ENCODE measurements at places on chromosomes 2 and 18. TPM values are rescaled to one million over a fixed set of nuclear protein-coding genes. Genes with fewer than 3 reads are reported as not detected.

The DLX1 gene
- not detected for total RNA-seq

The SUCLG1 gene
- 37.9 TPM for total RNA-seq

The TUBA3E gene
- total RNA-seq: not detected

The UGGT1 gene
- 82.3 TPM for total RNA-seq

The RBFA gene
- total RNA-seq: 37.8 TPM

The KIAA2012 gene
- not detected for total RNA-seq

The ABCG8 gene
- total RNA-seq: not detected

The POTEE gene
- total RNA-seq: 0.16 TPM

The ALKAL2 gene
- total RNA-seq: not detected

The BOLL gene
- not detected for total RNA-seq

The CCDC102B gene
- 13.8 TPM for total RNA-seq

The UGP2 gene
- total RNA-seq: 42.3 TPM

The AOX1 gene
- total RNA-seq: 2.7 TPM

The TNFRSF11A gene
- 4.4 TPM for total RNA-seq

The PIGN gene
- 26.2 TPM for total RNA-seq

The ASPRV1 gene
- total RNA-seq: 0.16 TPM

The CHRNG gene
- not detected for total RNA-seq

The PTPRM gene
- total RNA-seq: 118 TPM

The APOB gene
- under 0.01 TPM for total RNA-seq

The CELF4 gene
- total RNA-seq: not detected

The ACP1 gene
- 70.6 TPM for total RNA-seq

The RTTN gene
- 21.3 TPM for total RNA-seq

The FAM237A gene
- total RNA-seq: not detected

The MAB21L4 gene
- total RNA-seq: not detected

The GALNT5 gene
- under 0.01 TPM for total RNA-seq

The RESP18 gene
- not detected for total RNA-seq

The ANKRD23 gene
- total RNA-seq: 1.4 TPM

The GRB14 gene
- 0.32 TPM for total RNA-seq

The C2orf15 gene
- under 0.01 TPM for total RNA-seq

The B3GNT7 gene
- under 0.01 TPM for total RNA-seq

The TRIM43 gene
- total RNA-seq: not detected

The ATOH8 gene
- 31.7 TPM for total RNA-seq

Measured in bladder microvascular endothelial cell (primary cell).